IMR-90 (cell line): ENCODE measurements at places on chromosomes 2 and 18. TPM values are rescaled to one million over a fixed set of nuclear protein-coding genes. Genes with fewer than 3 reads are reported as not detected.

Gene FRZB
- total RNA-seq, result 0.18 and 0.28 TPM in 2 replicates

Gene IL36B
- total RNA-seq, result not detected in 2 replicates

Gene CKAP2L
- total RNA-seq, result 9.9 and 13.3 TPM in 2 replicates

Gene TRMT61B
- 5.7 and 11.1 TPM in 2 replicates for total RNA-seq

Gene ANKRD30BL
- total RNA-seq, result not detected in 2 replicates

Gene DDX18
- total RNA-seq, result 68.3 and 69.9 TPM in 2 replicates

Gene TMEM178A
- total RNA-seq, result 0.18 and 0.28 TPM in 2 replicates

Gene BCL2
- total RNA-seq, result 0.54 and 0.56 TPM in 2 replicates

Gene RGPD6
- total RNA-seq, result 10.6 and 23.3 TPM in 2 replicates

DNA sequence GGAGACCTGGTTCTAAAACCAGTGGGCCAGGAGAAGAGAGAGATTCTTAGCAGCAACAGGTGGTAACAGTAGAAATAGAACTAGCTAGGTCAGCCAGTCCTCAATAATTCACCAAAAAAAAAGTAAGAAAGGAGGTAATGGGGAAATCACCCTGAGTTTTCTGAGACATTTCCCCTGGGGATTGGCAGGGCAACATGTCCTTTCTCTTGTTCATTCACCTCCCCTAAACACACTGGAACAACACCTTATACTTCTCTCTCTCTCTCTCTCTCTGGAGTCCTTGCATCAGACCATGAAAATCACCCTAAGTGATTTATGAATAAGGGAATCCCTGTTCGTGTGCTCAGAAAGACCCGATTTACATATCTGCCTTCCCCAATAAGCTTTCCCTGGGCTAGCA, 64.8 kb downstream of the COX7A2L start:
- no peak for DNase-seq

DNA sequence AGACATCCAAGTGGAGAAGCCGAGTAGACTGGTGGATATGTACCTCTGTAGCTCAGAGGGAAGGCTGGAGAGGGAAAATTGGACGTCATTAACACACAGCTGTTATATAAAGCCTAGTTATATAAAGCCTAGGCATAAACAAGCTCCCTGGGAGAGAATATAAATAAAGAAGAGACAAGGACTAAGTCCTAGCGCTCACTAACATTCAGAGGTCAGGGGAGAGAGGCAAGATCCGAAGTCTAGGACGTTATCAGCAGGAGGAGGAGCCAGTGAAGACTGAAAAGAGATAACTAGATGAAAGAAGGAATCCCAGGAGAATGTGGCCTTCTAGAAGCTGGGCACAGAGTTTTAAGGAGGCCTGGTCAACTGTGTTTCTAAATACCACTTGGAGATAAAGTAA, 55.3 kb downstream of the NOL10 start:
- peak; percentile 26 for DNase-seq

DNA sequence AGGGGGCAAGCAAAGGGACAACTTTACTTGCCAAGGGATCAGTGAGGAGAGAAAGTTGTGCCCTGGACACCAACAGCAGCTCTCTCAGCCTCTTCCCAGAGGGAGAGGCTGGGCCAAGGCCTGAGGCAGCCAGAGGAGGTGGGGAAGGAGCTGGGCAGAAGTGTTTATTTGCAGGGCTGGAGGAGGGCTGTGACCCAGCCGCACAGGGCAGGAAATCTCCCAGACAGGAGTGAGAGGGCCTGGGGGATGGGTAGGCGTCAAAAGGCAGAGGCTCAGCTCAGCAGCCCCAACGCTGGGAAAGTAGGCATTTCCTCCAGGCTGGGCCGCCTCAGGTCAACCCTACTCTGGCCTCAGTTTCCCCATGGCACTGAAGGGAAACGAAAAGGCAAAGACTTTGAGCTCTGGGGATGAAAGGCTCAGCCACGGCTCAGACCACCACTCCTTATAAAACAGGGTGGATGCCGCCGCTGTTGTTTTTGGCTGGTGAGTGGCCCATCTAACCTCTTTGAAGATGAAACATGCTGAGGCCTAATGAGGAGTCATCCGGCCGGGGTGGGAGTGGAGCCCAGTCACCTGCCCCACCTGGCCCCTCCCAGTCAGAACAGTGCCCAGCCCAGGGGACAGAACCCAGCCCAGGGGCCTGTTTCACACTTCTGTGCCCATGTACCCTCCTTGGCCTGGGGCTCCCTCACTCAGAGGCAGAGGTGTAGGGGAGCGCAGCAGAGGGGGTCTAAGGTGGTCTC, 21.9 kb upstream of the SEMA4C start:
- peak; percentile 58 for DNase-seq

DNA sequence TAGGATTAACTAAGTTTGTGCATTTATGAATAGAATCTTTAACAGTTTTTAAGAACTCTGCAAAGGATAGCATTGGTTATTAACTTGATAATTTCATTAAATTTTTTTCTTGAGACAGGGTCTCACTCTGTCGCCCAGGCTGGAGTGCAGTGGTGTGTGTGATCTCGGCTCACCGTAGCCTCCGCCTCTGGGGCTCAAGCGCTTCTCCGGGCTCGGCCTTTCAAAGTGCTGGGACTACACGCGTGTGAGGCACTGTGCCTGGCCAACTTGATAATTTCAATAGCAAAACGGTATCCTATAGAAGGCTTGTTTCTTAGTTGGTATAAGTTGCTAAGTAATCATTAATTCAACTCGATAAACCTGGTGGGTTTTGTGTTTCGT, 38.0 kb downstream of the ADNP2 start:
- DNase-seq, result no peak

DNA sequence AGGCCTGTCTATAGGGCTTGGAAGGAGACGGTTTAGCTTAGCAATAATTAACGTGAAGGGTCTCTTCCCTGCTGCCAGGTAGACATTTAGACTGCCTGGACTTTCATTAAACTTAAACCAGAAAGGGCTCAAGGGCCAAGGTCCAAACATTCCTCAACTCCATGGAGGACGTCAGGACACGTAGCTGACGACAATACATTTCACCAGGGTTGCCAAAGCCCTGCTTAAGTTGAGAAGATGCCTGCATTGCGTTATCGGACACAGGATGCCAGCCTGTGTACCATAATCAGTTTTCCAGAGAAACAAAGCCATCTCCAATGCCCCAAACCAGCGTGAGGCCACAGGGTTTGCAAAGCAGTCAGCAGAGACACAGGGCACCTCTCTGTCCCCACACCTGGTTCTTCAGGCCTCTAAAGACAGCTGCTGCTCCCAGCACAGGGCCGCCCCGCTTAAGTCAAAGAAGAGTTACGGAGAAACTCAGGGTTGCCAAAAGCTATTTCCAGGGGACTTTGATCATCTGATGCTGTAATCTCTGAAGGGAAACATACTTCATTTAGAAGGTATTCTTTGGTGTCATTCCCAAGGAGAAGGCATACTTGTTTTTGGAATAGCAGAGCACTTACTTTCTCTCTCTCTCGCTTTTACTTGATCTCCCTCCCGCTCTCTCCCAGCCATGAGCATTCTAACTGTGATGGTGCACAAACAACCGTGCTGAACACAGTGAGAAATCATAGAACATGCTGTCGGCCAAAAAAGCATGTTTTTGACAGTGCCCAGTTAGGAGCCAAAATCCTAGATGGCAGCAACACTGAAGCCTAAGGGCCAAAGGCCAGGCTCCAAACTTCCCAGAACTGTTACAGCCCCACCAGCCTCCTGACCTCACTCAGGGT, 46.0 kb downstream of the TTC32 start:
- no peak for DNase-seq

DNA sequence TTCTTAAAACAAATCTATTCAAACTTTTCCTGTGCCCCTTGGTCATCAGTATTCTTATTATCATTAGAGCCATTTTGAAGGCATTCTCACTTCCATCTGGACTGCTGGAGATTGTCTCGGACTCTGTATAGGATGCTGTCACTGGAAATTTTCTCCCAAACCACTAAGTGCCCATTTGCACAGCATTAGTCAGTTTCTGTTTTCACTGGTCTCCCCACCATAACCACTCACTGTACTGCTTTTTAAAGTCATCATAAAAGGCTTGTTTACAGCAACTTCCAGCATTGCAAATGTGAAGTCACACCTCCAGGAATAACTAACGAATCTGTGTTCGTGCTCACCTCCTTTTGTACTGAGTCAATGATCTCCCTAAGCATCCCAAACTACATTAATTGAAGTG, 150.9 kb upstream of the SERTAD2 start:
- peak; percentile 41 for DNase-seq

DNA sequence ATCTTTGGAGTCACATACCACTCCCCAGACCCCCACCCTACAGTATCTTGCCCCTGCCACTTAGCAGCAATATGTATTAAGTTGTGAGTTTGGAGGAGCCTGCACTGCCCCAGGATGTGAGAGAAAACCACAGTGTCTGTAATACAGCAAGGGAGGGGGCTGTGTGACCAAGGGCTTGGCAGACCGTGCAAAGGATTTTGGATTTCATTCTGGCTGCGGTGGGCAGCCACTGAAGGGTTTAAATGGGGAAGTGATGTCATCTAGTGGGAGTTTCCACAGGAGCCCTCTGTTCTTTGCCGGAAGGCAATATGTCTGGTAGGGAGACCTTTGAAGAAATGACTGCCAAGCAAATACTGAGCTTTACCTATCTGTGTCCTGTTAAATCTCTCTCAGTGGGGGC, 202.4 kb downstream of the FHOD3 start:
- DNase-seq, result no peak

DNA sequence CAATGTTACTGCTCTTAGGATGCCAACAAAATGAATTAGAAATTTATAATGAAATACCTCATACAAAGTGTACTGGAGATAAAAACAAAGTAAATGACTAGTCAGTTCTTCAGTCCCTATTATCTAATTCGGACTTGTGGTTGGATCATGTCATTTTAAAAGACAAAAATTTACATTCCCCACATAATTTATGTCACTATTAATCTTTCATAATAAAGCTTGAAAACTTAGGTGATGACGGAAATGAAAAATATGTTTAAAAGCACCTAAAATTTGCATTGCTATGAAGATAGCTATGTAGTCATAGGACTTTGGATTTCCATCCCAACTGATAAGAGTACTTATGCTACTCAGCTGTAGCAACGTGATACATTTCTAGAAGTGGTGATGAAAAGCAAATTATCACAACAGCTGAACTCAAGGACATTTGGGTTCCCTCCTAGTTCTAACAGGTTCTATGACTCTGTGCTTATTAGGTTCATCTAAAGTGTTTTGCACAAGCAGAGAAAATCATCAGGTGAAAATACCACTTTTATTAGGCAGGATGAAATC, 58.4 kb downstream of the LRPPRC start:
- peak; percentile 0 for DNase-seq

- DNase-seq, result no peak
These were observed 59.6 kb downstream of the LDLRAD4 start for GRCh38 chr18:13278062-13278630.

GRCh38 chr2:240959214-240959940, 39.0 kb upstream of the SNED1 start:
- DNase-seq, result no peak

GRCh38 chr2:61135510-61135909, 26.5 kb upstream of the C2orf74 start:
- DNase-seq, result peak; percentile 57

GRCh38 chr18:12652861-12653401, 5.0 kb downstream of the SPIRE1 start:
- peak; percentile 46 for DNase-seq

- no peak for DNase-seq
These were observed 18.4 kb downstream of the SCN9A start for GRCh38 chr2:166357068-166357949.

GRCh38 chr2:19250906-19251305, 107.5 kb downstream of the OSR1 start:
- DNase-seq, result no peak

- DNase-seq, result no peak
These were observed 482.6 kb downstream of the TSN start for GRCh38 chr2:122238006-122238559.

DNA sequence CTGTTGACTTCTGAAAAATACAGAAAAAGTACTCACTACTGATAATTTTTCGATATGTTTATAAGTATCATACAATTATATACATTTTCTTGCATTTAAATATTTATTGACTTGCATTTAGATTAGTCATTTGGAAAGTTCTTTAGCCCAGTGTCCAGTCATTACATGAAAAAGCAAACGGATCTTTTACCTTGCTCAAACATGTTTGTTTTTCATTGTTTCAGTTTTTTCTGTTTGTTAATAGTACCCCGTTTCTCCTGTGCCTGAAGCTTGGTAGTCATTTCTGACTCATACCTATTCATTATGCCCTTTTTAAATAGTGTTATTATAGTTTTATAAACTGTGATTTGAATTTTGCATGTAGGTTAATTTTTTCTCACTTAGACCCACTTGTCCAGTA, 28.1 kb downstream of the CEP192 start:
- DNase-seq, result peak; percentile 49

- no peak for DNase-seq
These were observed 1.9 kb upstream of the ANKRD39 start for GRCh38 chr2:96859681-96860064.

DNA sequence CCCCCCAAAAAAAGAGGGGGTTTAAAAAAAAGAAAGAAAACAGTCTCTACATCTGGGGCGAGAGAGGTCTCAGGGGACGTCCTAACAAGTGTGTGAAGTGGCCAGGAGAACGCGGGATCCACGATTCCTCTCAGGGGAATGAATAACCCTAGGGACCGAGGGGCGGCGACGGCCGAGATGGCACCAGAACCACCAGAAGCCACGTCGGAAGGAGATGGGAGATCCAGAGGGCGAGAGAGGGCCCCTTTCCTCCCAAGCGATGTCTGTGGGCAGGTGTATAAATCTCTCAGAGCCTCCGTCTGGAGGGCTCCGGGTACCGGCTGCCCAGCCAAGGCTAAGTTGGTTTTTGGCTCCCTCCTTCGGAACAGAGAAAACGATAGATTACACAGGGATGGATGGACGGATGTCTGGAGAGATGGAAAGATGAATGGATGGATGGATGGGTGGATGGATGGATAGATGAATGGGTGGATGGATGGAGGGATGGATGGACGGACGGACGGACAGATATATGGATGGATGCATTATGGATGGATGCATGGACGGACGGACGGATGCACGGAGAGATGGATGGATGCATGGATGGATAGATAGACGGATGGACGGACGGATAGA, 1.7 kb downstream of the EPHA4 start:
- peak; percentile 31 for DNase-seq

- peak; percentile 94 for DNase-seq
These were observed 143.5 kb upstream of the LMAN1 start for GRCh38 chr18:59502274-59503175.

DNA sequence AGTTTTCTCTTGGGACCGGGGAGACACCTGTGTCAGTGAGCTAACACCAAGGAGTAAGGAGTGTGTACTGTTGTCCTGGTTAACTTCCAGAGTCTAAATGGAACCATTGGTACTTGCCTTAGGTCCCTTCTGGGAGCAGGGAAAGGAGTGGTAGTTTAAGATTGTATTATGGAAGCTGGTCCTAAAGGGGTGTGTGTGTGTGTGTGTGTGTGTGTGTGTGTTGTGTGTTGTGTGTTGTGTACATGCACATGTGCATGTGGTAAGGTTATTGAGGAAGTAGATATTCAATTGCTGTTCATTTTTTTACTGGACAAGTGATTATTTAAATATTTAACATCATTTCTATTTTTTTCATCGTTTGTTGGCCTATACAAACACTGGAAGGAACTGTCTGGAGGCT, 1.4 kb downstream of the APLF start:
- no peak for DNase-seq

GRCh38 chr2:164039270-164039669, 303.5 kb upstream of the FIGN start:
- DNase-seq, result no peak

- DNase-seq, result no peak
These were observed 13.3 kb downstream of the DHX57 start for GRCh38 chr2:38862476-38862875.

- DNase-seq, result no peak
These were observed 352.4 kb downstream of the LRP1B start for GRCh38 chr2:141778315-141778835.

- peak; percentile 99 for DNase-seq
These were observed 37.5 kb downstream of the PAX8 start for GRCh38 chr2:113240915-113241911.

GRCh38 chr2:75424936-75425619, 135.7 kb downstream of the EVA1A start:
- peak; percentile 18 for DNase-seq
